ENCODE measurements at places on chromosomes 16 and 17.

GRCh38 chr17:7204828-7205461, 14.7 kb downstream of the DLG4 start:
- DNase-seq, result peak; percentile 92

- DNase-seq, result no peak
Observed at GRCh38 chr16:15822957-15823356, 33.9 kb downstream of the MYH11 start.

DNA sequence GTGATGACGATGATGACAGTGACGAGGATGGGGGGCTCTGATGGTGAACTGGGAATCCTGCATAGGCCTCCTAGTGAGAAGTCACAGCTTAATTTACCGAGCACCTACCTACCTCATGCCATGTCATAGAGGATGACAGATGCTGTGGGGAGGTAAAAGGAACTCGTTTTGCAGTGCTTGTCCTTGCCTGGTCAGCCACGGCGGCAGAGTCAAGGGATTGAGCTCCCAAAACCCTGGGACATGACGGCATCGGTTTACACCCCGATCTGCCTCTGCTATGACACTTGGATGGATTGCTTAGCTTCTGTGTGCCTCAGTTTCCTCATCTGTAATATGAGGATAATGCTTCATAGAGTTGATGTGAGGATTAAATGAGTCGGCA, 103.2 kb downstream of the NTN1 start:
- no peak for DNase-seq

DNA sequence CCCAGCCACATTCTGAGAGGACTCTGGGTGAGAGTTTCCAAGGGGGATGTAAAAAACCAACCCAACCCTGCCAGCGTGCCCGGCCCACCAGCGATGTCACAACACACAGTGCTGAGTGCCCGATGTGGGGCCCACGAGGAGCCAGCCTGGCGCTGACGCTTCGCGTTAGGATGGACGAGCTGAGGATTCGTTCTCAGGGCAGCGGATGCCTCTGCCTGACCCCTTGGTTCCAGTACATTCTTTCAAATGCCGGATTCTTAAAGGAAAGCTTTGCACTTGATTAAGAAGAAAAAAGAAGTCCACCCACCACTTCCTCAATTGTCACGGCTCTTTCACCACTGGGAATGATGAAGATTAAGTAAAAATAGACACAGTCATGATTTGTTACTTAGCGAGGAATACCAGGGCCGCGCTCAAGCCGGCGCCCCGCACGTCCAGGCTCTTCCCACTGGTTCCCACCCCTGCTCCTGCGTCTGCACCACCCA, 79.4 kb downstream of the IRF8 start:
- DNase-seq, result no peak

GRCh38 chr16:4846503-4846900, 586 bp downstream of the GLYR1 start:
- no peak for DNase-seq

DNA sequence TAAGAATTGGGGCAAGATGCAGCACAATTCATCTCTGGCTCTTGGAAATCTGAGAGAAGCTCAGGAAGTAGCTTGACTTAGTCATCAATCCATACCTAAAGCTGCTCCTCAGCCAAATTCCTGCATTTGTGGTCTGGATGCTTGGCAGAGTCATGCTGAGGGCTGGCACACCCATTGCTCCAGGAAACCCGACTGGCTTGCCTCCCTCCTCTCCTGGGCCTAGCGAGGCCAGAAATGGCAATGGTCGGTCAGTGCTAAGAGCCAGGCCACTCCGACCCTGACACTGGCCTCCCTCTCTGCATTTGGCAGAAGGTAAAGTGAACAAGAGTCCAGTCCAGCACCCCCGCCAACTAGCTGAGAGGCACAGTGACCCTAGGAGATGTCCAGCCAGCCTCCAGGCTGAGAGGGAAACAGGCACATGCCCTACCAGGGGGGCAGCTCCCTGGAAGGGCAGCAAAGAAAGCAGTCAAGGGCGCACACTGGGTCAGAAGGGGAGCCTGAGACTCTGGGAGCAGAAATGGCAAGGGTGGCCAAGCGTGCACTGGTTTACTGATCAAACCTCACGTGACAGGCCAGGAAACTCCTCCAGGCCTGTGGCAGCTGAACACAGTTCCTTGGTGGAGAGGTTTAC, 10.0 kb downstream of the POLDIP2 start:
- no peak for DNase-seq

GRCh38 chr17:41483531-41483930, 2.6 kb upstream of the KRT35 start:
- DNase-seq, result no peak

DNA sequence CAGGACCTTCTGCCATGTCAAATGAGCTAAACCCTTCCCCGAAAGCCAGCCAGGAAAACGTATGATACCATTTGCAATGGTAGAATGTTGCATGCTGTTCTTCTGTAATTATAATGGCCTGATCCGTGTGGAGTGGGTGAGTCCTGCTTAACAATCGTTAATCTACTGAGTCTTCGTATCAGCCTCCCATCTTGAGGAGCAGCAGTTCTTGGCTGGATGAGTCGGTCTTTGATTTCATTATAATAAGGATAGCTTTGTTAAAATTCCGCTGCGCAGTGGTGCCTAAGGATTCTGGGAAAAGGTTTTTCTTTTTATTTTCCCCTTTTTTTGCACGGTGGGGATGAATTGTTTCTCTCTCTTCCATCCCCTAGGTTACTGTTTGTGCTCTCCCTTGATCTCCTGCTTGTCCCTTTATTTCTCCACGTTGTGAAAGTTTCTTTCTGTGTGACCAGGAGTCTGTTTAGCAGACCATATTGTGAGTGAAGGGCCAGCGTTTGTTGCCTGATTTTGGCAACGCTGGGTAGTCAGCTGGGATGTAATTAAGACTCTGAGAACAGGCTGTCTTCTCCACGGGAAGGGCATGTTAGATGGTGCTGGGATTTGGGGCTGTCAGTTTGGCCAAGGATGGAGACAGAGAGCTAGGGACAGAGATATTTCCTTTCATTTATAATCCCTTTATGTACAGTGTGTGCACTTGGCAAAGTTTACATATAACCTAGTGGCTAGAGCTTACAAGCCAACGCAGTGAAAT, 263.0 kb downstream of the FTO start:
- no peak for DNase-seq
